ENCODE measurements at places on chromosomes 3 and 15.

- peak; percentile 90 for DNase-seq
Measured at GRCh38 chr3:71130471-71131374, 452.8 kb downstream of the FOXP1 start.

GRCh38 chr3:166582236-166582635, 745.0 kb upstream of the BCHE start:
- DNase-seq = no peak

GRCh38 chr15:94265982-94266381, 34.6 kb downstream of the MCTP2 start:
- DNase-seq = no peak

GRCh38 chr3:168548719-168549118, 453.0 kb upstream of the GOLIM4 start:
- no peak for DNase-seq

DNA sequence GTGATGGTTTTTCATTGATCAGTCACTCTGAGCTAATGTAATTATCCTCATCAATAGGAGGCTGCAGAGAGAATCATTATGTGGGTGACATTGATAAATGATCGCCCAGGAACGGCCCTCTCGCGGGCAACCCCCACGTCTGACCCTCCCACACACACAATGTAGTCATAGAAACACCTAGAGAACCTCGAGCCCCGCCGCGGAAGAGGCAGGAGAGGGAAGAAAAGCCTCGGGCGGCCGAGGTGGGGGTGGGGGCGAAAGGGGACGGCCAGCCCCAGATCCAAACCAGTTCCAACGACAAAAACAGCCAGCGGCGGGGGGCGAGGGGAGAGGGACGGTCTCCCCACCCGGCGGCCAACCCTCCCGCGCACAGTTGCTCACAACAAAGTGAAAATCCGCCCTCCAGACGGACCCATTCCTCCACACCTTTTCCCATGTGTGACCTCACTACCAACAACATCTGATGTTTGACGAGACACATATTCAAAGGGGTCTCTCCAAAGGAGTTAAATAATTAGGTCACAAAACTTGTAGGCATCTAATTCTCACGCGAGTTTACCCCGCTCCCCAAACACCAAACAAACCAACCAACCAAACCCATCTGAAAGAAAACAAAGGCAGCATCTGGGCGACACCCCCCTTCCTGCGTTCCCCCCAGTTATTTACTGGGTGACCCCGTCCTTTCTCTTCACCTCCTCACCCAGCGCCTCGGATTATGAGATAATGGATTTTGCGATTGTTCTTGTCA, 213.0 kb downstream of the MEIS2 start:
- DNase-seq = peak; percentile 18

All from KBM-7 (cell line).